ENCODE measurements at places on chromosomes 16 and 17. TPM values are rescaled to one million over a fixed set of nuclear protein-coding genes. Genes with fewer than 3 reads are reported as not detected.

The MPO gene
- total RNA-seq, result 0.43 TPM

The HCRT gene
- total RNA-seq, result not detected

The KRTAP4-1 gene
- not detected for total RNA-seq

The NFAT5 gene
- total RNA-seq, result 10.0 TPM

DNA sequence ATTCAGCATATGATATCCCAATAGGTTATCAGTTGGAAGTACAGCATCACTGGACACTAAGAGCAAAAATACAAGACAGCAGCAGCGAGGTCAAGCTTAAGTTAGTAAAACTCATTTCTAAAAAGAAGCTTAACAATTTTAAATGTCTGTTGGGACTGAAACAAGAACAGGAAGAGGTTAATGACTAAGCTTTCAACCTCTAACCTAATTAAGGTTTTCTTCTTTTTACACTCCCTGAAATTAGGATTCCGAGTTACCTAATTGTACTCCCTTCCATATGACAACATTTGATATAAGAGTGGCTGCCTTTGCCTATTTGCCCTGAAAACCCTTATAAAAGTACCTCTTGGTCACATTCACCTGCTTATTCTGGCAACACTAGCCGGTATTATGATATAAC is 34.3 kb downstream of the CPSF4L start:
- DNase-seq, result no peak

The ST3GAL2 gene
- 14.7 TPM for total RNA-seq

DNA sequence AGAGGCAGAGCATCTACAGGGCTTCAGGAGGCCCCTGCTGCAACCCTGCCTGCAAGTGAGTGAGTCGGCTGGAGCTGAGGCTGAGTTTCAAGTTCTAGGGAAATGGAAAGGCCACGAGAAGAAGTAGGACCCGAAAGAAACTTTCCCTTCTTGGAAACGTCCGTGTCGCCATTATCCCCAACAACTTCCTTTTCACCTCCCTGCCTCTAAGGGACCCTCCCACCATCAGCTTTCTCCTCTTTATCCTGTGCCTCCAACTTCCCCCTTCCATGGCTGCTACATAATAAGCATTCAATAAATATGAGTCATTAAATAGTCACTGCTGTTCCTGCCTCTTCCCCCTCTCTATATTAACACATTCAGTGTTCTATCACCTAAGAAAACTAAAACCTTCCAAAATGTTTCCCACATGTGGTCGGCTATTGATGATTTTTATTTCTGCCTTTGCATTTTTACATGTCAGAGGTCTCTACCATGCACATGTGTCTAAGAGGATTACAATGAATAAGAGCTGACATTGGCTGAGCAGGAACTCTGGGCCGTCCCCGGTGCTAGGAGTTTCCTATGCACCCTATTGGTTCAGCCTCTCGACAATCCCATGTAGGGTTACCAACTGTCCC is 115.9 kb upstream of the TNRC6C start:
- DNase-seq, result no peak

- no peak for DNase-seq
Measured at GRCh38 chr17:14212401-14212800, 24.3 kb downstream of the CDRT15 start.

- no peak for DNase-seq
Measured at GRCh38 chr17:56675876-56676660, 82.6 kb downstream of the NOG start.

- no peak for DNase-seq
Measured at GRCh38 chr17:80924111-80924806, 67.4 kb upstream of the CHMP6 start.

- DNase-seq, result no peak
Measured at GRCh38 chr16:23587726-23588125, 8.4 kb downstream of the NDUFAB1 start.

DNA sequence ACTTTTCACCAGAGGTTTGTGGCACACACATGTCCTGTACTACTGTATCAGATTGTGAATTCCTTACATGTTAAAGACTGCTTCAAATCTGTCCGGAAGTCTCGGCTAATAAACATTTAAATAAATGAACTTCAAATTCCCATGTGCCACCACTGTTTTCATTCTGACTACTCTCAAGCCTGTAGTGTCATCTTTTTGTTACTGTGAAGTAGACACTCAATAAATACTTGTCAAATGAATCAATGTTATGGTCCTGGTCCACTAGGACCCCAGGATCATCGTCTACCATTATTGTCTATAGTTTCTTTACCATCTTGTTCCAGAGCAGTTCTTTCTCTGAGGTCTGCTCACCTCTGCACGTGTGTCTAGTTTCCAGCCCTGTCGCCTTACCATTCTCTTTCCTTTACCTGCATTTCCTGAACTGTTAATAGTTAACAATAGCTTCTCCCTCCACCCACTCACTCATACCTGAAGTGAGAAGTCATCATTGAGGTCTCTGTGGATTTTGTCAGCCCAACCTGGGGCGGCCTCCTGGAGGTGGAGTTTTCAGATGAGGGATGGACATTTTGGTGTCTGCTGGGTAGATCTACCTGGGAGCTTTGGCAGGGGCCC is 333.0 kb downstream of the SEC14L1 start:
- no peak for DNase-seq

DNA sequence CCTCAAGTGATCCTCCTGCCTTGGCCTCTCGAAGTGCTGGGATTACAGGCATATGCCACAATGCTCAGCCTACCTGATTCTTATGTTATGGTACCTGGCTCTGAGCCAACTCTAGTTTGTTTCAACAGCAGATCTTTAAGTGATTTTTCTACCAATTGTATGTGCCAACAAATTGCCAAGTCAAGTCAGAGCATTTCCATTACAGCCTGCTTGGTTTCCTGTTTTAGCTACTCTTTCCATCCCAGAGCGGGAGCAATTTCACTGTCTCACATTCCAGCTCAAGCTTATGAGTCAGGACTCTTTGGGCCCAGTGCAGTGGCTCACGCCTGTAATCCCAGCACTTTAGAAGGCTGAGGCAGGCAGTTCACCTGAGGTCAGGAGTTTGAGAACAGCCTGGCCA is 30.8 kb upstream of the RBBP6 start:
- DNase-seq, result no peak

DNA sequence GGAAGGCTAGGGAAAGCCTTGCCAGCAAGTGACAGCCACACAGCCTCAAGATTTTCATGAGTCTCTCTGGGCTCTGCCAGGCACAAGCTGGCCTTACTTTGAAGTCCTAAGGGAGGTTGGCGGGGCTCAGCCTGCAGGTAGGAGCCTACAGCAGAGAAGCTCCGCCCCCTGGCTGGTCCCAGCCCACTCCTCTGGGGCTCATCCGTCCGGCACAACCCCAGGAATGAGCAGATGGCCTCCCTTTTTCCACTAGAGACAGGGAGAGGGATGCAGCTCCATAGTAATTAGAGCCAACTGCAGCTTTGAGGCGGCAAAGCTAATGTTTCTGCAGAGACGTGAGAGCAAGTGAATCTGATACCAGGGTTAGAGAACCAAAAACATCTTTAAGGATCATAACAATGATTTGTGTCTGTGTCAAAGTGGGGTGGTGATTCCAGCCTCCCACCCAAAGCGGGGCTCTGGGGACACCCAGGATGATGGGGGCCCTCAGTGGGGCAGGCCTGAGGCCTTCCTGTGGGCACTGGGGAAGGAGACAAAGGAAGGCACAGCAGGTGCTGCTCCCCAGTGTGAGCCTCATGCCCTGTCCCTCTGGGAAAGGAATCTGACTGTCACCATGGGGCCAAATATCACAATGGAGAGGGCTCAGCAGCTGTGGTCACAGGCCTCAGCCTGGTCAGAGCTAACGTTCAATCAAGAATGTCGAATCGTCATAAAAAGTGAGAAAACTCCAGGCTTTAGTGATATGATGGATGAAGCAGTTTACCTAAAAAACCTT is 61.5 kb downstream of the RBFOX3 start:
- no peak for DNase-seq

The OSGIN1 gene
- 89.4 TPM for total RNA-seq

GRCh38 chr17:311119-311782 is 41.4 kb downstream of the RPH3AL start:
- no peak for DNase-seq

DNA sequence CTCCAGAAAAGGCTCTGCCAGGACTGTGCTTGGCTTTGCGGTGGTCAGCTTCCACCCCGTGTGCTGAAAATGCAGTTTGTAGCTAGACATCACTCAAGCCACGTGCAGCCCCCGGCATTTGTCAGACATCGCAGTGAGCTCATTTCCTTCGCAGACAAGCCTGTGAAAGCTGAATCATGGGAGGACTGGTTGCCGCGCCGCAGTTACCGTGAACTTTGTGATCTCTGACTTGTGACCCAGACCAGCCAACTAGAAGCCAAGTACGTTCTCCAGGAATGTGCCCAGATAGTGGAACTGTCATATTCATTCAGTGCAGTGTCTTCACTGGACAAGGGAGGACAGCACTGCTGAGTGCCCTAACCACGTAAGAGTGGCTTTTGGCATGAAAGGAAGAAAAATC is 58.1 kb downstream of the NDE1 start:
- no peak for DNase-seq

The TEKT1 gene
- not detected for total RNA-seq

GRCh38 chr17:47850692-47851573 is at the start of gene SP6:
TSS of gene SP6 (minus strand) at chr17:47851163. CDS start at chr17:47848429, 2,734 bp downstream.
- peak; percentile 69 for DNase-seq

The TNP2 gene
- total RNA-seq, result not detected

The TAT gene
- total RNA-seq, result 2,689 TPM

The ADAP2 gene
- 7.7 TPM for total RNA-seq

DNA sequence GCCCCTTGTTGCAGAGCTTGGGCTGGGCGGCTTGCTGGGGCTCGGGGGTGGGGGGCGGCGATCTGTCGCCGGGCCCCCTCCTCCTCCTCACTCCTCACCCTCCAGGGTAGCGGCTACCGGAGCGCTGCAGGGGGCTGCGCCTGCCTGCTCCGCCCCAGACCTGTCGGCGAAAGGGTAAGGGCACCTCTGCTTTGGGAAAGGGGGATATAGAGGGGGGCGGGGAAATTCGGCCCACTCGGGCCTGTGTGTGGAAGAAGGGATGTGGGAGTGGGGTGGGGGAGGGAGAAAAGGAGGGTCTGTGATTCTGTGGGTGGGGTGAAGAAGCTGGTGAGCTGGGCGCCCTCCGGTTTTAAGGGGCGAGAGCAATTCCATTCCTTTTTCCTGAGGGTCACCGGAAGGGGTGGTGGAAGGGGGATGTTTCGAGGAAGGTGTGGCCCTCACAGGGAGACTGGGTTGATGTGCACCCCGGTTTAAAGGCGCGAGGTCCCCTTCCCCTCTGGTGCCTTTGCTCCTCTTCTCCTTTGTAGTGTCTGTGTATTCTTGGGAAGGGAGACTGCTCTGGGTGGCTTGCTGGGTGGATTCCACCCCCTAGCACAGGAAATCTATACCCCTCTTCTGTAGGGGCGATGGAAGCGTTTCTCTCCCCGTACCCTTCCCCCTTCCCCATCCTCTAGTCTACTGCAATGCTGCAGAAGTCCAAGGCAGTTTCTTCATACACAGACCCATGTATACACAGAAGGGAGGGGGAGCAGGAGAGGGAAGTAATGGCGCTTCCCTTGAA is 878 bp downstream of the TAOK1 start:
- peak; percentile 48 for DNase-seq

The FBXL19 gene
- total RNA-seq, result 3.6 TPM

The FOXC2 gene
- 0.13 TPM for total RNA-seq

The HSD11B2 gene
- total RNA-seq, result 3.1 TPM

GRCh38 chr16:73735018-73735417 is 561.6 kb upstream of the PSMD7 start:
- no peak for DNase-seq

The TM4SF5 gene
- 79.0 TPM for total RNA-seq

The TMEM238L gene
- not detected for total RNA-seq

DNA sequence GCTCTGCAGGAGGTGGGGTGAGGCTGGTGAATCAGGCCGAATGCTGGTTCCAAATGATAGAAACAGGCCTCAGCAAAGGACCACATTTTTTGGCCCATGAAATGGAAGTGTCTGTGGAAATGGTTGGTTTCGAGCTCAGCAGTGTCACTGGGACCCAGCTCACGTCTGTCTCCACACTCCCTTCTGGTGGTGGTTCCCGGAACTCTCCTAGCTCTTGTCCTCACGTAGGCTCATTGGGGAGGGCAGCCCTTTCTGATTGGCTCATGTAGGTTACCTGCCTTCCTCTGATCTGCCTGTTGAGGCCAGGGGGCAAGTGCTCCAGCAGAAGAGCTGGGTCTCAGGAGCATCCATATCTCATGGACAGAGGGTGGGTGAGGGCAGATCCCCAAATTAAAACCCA is 4.0 kb downstream of the ALG1 start:
- DNase-seq, result no peak

DNA sequence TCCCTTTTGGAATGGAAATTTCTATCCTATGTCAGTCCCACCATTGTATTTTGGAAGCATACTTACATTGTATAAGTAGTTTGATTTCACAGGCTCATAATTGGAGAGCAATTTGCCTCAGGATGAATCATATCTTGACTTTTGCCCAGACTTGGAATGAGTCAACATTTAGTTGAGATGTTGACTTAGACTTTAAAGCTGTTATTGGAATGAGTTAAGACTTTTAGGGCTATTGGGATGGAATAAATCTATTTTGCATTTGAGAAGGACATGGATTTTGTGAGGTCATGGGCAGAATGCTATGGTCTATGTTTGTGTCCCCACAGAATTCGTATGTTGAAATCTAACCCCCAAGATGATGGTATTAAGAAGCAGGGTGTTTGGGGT is 12.2 kb upstream of the ZNF594 start:
- DNase-seq, result no peak

GRCh38 chr17:81681672-81682071 is 1.9 kb downstream of the ARL16 start:
- no peak for DNase-seq

GRCh38 chr17:5583426-5584382 is 605 bp downstream of the NLRP1 start:
- no peak for DNase-seq

GRCh38 chr16:88885693-88886280 is 19.3 kb upstream of the PABPN1L start:
- DNase-seq, result no peak

- no peak for DNase-seq
Measured at GRCh38 chr17:45414990-45415881, 17.4 kb downstream of the ARHGAP27 start.

GRCh38 chr17:3512505-3513171 is 36.8 kb downstream of the ASPA start:
- peak; percentile 90 for DNase-seq

- no peak for DNase-seq
Measured at GRCh38 chr16:1220098-1220728, 4.9 kb downstream of the TPSG1 start.

GRCh38 chr16:86598607-86599565 is 20.5 kb downstream of the FOXL1 start:
- no peak for DNase-seq

The SLC12A3 gene
- total RNA-seq, result not detected

DNA sequence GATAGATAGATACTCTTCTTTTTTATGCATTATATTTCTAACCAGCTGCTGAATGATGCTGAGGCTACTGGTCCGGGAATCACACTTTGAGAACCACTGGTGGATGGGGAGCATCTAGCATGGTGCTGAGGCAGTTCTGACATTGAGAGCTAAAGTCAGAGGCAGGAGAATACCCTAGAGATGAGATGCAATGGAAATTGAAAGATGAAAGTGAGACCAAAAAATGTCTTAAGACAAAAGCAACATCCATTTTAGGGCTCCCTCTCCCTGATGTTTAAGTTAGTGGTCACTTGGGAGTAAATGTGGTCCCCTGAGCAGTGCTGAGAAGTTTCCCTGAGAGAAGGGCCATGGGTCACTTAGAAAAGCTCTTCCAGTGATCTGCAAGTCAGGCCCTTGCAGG is 6.8 kb downstream of the PCTP start:
- DNase-seq, result no peak

All from left lobe of liver (tissue), 2 donors.